ENCODE measurements at places on chromosomes 13 and 19. TPM values are rescaled to one million over a fixed set of nuclear protein-coding genes. Genes with fewer than 3 reads are reported as not detected.

- DNase-seq: no peak
These were observed 387.3 kb downstream of the LIG4 start for GRCh38 chr13:107827840-107828549.

Gene CDK8
- 21.1 TPM for total RNA-seq

- DNase-seq: no peak
These were observed 66.4 kb upstream of the KL start for GRCh38 chr13:32949820-32950219.

- no peak for DNase-seq
These were observed 807.7 kb upstream of the GPC6 start for GRCh38 chr13:92418818-92419412.

Gene ZNF208
- total RNA-seq: 0.79 TPM

GRCh38 chr19:12085074-12085818 is 20.7 kb downstream of the ZNF844 start:
- peak; percentile 33 for DNase-seq

Gene CLDND2
- total RNA-seq: not detected

Gene COX7A1
- total RNA-seq: 1.6 TPM

Gene ATF5
- total RNA-seq: 1.8 TPM

Gene ZNF569
- 2.8 TPM for total RNA-seq

All from bronchial epithelial cell (primary cell).